ENCODE measurements at places on chromosomes 4 and X.

GRCh38 chr4:76610751-76611547 lies 175.9 kb downstream of the SHROOM3 start:
- DNase-seq, result no peak

DNA sequence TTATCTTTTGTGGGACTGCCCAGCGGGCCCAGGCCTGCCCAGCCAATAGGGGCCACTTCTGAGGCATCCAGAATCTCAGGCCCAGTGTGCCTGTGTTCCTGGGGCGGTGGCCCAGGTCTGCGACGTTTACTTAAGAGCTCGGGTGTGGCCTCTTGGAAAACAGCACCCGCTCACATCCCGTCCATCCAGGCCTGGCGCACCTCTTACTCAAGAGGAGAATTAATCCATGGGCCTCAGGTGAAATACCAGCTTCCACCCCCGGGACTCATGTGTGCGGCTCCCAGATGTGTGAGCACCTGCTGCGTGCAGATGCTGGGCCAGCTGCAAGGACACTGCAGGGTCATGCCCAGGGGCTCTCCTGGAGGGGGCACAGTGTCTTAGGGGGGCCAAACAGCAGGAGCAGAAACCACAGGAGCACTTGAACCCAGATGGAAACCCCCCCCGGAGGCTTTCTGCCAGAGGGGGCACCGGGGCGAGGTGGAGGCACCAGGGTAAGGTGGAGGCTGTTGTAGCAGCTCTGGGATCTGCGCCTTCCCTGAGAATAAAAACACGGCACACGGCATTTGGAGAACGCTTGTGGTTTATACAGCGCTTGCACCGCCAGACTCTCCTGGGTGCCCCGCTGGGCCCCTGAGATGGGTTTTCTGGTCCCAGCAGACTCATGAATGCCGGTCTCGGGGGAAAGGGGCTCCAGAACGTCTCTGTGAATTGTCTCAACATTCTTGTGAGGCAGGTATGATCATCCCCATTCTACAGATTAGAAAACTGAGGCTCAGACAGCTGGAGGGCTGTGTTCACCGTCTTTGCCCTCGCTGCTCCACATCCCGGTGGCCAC lies 2.8 kb downstream of the PSAPL1 start:
- no peak for DNase-seq

DNA sequence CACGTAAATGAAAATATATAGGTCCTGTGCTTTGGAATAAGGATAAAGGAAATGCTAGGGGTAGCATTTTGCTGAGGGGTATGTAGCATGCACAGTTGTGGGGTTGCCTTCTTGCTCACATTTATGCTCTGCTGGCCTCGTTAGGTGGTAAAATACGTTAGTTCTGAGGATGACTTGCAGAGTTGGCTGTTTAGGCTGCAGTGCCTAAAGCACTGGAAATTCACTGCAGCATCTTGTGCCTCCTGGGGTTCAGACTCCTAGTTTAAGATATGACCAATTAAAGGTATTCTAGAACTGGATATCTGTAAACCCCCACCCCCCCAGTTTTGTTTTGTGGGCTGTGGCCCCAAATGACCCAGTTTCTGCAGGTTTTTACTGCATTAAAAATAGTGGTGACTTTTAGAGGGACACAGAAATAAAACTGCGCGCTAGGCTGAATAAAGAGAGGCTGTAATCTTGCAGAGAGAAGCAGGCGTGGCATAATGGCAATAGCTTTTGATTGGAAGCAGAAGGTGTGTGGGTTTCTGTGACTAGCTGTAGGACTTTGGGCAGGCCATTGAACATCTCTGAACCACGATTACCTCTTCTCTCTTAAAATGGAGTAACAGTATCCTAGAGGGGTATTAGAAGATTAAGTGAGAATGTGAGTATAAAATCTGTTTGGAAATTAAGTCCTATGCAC lies 79.3 kb downstream of the REPS2 start:
- DNase-seq, result no peak

GRCh38 chr4:128393101-128393704 lies 105.6 kb upstream of the PGRMC2 start:
- no peak for DNase-seq

DNA sequence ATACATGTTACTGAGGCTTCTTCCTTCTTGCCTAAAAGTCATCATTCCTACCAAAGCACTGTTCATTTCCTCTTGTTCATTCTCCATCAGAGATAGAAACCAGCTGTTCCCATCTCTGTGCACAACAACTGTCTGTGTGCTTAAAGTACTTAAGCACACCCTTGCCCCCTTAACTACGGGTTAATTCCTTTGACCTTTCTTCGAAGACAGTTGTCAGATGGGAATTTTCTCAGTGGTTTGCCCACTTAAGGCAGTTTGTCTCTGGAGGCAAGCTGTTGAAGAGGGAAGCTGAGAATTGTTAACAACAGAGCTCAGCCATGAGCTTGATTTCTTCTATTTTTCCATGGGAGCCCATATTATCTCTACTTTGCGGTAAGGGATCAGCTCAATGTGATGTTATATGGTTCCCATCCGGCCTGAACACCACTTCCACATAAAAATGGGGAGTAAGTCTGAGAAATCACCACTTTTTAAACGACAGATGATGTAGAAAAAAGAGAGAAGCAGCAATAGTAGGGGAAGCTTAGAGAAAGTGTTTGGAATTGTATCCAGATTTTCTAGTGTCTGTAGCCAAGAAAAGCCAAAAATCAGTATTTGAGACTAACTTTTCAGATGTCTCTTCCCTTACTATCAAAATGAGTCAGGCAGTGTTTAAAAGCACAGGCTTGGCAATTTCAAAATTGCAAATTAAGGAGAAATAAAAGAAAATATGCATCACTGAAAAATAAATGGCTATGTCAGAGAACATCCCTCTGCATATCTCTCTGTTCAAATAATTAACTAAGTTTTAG lies 194.4 kb downstream of the SLIT2 start:
- DNase-seq, result no peak

- no peak for DNase-seq
Observed at GRCh38 chr4:76605099-76605563, 170.1 kb downstream of the SHROOM3 start.

DNA sequence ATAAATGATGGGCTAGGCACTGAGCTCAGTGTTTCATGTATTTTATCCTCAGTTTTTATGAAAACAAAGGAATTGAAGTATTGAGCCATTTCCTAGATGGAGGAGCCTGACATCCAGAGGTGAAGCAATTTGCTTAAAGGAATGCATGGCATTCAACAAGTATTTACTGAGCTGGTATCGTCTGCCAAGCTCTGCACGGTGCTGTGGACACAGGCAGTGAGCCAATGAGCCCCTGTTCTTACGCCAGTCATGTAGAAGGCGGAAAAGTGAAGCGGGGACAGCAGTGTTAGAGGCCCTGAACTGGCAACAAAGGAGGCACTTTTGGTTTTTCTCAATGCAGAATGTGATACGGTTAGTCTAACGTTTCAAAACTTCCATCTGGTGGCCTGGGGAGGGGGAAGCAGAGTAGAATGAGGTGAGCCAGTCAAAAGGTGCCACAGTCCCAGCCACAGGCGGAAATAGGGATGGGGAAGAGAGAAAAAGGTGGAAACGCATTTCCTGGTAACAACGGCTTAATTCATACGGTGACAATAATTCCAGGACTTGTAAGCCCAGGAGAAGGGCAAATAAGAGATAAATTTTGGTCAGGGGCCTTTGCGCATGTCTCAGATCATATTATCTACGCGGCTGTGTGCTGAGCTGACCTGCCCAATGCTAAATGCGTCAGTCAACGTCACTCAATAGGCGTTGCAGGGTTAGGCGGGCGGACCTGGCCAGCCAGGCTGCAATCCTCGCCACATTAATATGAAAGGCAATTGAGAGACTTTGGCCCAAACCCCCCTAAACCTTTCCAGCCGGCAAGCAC lies 133.9 kb downstream of the AFAP1 start:
- no peak for DNase-seq

DNA sequence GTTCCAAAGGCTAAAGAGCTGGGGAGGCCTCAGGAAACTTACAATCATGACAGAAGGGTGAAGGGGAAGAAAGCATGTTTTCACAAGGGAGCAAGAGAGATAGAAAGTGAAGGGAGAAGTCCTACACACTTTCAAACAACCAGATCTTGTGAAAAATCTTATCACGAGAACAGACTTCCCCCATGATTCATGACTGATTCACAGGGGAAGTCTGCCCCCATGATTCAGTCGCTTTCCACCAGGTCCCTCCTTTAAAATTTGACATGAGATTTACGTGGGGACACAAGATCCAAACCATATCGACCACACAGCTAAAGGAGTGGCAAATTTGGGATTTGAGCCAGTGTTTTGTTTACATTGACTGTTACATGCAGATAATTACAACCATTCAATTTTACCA lies 971.1 kb upstream of the HS3ST1 start:
- no peak for DNase-seq

DNA sequence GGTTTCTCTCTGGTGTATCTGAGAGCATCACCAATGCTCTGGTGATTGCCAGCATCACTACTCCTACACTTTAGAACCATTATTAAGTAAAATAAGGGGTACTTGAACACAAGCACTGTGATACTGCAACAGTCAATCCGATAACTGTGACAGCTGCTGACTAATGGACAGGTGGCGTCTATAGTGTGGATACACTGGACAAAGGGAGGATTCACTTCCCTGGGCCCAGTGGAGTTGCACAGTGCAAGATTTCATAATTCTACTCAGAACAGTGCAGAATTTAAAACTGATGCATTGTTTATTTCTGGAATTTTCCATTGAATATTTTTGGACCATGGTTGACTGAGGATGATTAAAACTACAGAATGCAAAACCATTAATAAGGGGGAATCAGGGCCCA lies 97.8 kb downstream of the SHROOM3 start:
- DNase-seq, result no peak

- no peak for DNase-seq
Observed at GRCh38 chr4:168335621-168336020, 17.1 kb upstream of the DDX60 start.

DNA sequence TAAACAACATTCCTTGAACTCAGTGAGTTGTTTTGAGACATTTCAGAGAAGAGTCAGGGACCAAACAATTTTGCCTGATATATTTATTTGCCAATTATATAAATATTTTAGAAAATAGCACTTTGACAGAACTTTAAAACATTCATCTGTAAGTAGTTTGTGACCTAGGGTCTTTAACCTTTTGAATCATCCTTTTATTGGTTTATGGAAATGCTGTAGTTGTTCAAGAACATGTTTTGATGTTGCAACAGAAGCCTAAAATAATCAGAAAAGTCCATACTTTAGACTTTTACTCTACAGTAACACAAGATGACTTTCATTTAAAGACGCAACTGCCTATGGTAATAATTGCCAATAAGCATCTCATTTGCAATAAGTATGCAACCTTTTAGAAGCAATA lies 43.0 kb downstream of the CXCL1 start:
- DNase-seq, result no peak

DNA sequence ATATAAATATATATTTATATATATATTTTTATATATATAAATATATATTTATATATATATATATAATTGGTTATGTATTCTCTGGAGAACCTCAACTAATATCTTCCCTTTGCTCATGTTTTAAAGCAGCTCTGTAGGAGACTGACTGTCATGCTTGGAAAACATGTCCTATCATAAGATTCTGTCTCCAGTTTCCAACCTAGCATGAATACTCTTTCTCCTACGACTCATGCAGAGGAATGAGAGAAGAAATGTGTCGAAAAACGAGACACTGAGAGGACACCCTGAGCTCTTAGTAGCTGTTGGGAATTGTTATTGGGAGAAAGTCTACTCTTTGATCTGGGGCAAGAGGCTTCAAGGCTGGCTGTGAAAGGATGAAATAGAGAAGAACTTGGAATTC lies 166.5 kb upstream of the SLIT2 start:
- DNase-seq, result no peak

GRCh38 chr4:118939169-118939783 lies 50.6 kb downstream of the SYNPO2 start:
- DNase-seq, result no peak

GRCh38 chr4:176668324-176668723 lies 124.4 kb downstream of the VEGFC start:
- no peak for DNase-seq

GRCh38 chrX:48579259-48579658 lies 5.0 kb downstream of the RBM3 start:
- DNase-seq, result no peak

DNA sequence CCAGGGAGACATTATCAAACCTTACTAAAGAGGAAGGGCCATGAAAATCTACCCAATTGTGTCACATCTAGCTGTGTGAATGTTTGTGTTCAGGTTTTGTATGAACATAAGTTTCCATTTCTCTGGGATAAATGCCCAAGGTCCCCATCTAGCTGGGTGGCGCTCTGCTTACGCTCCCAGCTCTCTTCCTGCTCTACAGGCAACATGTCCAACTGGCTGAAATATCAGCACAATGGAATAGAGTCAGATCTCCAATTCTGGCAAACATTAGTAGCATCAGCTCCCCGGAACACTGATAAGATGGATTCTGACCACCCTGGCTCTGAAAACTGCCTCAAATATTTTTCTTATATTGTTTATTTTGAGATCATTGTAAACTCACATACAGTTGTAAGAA lies 74.8 kb downstream of the IRF2 start:
- no peak for DNase-seq

DNA sequence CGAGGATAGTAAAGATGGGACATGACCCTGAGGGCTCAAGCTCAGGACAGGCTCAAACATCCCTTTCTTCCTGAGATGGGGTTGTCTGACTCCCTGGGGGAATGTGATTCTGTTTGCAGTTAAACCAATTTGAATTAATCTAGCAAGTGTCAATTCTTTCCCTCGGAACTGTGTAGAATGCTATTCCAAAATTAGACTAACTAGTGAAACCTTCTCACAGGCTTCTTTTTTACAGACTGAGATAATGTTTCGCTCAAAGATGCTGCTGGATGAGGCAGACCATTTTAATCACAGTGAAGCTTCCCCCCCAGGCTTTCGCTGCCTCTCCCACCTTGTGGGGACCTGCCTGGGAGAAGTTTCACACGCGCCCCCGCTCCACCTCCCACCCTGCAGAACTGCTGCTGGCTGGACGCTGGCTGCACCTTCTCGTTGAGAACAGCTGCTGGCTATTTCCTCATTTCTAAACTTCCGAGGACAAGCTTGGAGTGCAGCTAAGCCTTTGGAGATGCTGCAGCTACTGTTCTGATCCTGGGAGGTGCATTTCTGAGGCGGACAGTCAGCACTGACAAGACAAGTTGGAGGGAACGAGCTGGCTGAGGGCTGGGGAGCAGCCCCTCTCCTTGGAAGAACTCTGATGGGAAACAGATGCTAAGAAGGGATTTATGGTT lies 297.8 kb downstream of the RAPGEF2 start:
- no peak for DNase-seq

GRCh38 chr4:54228056-54228527 lies 1.0 kb upstream of the PDGFRA start:
- DNase-seq, result no peak

DNA sequence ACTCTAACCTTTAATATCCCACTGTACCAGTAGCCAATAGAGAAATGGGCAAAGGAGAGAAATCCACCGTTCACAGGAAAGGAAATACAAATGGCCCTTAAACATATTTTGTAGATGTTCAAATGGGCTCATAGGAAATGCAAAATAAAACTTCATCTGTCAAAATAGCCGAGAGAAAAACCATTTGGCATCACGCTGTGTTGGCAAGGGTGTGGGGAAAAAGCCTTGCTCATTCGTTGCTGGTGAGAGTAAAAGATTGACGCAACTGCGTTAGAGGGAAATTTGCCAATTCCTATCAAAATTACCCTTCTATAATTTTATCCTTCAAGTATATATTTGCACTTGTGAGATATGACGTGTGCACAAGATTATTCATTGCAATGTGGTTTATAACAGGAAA lies 131.9 kb downstream of the EIF4E start:
- DNase-seq, result no peak

GRCh38 chrX:105313596-105313995 lies 93.1 kb upstream of the TEX13A start:
- no peak for DNase-seq

GRCh38 chr4:99724067-99724466 lies 66.4 kb upstream of the C4orf54 start:
- no peak for DNase-seq
